Motor neuron (in vitro differentiated cells): ENCODE measurements at places on chromosomes 3 and 15. TPM values are rescaled to one million over a fixed set of nuclear protein-coding genes. Genes with fewer than 3 reads are reported as not detected.

DNA sequence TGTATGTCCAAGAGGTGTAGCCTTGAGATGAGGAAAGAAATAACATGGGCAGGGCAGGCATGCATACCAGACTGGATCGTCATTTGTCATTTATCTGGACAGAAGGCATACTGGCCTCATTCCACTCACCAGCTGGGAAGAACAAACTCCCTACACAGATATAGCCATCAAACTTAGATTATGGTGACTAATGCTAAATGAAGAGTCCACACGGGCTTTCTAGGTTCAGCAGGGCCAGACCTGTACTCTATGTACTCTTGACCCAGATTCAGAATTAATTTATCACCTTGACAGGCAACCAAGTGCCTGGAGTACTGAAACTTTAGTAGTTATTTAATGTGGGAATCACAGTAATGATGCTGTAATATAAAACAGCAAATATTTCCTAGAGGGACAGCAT is 164.3 kb upstream of the IL12A start:
- ATAC-seq: peak; percentile 80

DNA sequence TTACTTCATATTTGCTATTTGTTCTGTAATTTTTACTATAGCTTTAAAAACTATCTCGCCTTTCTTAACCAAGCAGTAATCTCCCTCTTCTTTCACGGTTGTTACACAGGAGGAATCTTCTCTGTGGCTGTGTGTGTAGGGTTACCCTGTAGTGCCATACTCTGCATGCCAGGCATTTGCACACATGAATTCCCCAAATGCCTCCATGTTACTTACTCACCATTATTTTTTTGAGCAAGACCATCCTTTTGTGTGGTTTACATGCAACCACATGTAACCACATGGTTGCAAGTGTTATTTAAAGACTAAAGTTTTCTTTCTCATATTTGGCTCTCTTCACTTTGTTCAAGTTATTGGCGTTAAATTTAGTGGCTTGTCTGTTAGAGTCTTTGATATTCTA is 45.5 kb downstream of the HPS3 start:
- no peak for ATAC-seq

DNA sequence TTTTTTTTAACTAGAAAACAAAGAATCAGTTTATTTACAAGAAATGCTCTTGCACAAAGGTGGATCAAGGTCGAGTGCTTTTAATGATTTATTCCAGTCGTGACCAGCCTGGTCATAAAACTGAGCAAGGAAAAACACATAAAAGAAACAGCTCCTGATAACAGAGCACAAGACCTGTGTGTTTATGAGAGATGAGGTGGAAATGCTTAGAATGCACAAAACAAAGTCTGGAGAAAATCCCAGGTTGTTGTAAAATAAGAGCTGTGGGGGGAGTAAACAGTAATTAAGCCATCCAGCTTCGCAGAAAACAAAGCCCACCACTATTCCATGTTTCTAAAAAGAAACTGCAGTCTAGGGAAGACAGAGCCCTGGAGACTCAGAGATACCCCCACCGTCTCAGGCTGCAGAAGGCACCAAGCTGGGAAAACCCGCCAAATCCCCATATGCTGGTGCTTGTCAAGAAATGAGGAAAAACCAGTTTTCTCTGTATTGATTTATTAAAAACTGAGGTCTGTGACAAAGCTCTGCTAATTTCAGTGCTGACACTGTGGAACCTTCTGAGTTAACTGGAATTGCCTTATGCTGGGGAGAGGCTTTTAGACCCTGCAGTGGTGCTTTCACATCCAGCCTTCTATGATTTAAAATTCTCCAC is 139.3 kb downstream of the ADAMTS17 start:
- no peak for ATAC-seq

The SAMMSON gene
- 0.81 and 0.87 TPM in 2 replicates for total RNA-seq

- no peak for ATAC-seq
These were observed 620.3 kb upstream of the AGTR1 start for GRCh38 chr3:148077318-148077923.

The CYP1A2 gene
- total RNA-seq: 0.14 TPM in 1 of 2 replicates, not detected in the other

- no peak for ATAC-seq
These were observed 64.2 kb downstream of the DMXL2 start for GRCh38 chr15:51558411-51558810.

- no peak for ATAC-seq
These were observed 120.3 kb downstream of the RAP2B start for GRCh38 chr3:153282355-153282754.

DNA sequence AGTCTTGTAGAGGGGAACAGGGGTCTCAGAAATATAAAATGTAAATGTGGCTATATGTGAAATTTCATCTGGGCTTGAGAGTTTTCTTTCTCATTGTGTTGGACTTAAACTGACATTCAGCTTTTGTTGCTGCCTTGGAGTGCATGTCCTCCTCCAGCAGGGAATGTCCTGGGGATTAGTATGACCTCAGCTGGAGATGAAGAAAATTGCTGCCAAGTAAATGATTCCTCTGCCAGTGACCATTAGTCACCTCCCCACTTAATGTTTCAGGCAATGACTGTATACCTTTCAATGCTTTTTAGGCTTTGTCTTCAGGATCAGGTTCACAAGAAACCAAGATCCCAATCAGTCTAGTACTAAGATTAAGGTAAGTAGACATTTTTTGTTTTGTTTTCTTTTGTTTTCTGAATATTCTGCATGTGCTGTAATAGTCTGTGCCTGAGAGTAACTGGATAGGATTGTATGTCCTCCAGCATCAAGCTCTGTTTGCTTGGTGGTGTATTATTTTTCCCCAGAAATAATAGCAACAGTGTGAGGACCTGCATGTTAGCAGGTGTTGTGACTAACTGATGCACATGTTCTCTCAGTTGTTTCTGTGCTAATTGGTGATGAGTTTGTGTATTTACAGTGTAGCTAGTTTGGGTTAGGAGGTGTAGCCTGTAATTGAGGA is 18.1 kb upstream of the SLC22A13 start:
- ATAC-seq: peak; percentile 99
